ENCODE measurements at places on chromosomes 3 and 15.

DNA sequence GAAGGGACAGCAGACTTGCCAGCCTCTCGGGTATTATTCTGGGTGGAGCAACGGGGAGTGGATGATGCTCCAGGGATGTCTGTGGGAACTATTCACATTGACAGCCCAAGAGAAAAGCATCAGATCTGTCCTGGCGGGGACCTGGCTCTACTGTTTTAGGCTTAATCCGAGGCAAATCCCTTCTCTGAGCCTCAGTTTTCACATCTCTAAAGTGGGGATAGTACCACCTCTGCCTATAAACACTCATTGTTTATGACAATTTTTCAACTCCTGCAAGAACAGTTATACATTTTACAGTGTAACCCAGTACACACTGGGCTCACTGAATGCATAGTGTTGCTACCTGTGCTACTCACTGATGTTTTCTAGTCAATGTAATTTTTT lies 9.3 kb downstream of the PDIA5 start:
- DNase-seq = no peak

DNA sequence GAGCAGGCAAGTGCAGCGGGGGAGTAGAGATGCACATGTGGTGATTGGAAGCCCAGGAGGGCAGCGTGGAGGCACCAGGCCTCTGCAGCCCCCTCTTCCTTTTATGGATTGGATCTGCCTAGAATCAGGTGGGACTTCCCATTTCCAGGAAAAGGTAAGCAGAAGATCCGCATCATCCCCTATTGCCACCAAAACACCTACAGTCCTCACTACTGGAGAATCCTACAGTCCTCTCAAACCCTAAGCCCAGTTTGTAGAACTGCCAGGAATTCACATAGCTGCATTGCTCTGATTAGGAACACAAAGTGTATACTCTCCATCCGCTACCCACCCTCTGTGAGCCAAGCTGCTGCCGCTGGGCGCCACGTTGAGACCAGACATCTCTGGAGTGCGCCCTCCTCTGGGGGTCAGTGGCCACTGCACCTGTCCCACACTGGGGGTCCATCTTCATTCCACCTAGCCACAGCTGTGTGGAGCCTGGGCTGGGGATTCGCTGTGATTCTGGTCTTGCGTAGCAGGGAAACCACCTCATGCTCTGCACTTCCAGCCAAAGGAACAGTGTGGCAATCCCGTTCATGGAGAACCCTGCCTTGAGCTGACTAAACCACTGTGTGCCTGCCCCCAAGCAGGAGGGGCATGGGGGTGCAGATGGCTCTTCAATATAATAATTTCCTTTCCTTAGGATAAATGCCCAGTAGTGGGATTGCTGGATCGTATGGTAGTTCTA lies 88.9 kb upstream of the PTX3 start:
- DNase-seq = no peak

GRCh38 chr3:124826703-124827102 lies 60.5 kb downstream of the ITGB5 start:
- DNase-seq = no peak

GRCh38 chr3:195003006-195003892 lies 267.7 kb downstream of the XXYLT1 start:
- DNase-seq = no peak

GRCh38 chr15:62931650-62932049 lies 110.9 kb upstream of the TPM1 start:
- no peak for DNase-seq

- DNase-seq = no peak
These were observed 14.4 kb upstream of the C3orf80 start for GRCh38 chr3:160210799-160211221.

DNA sequence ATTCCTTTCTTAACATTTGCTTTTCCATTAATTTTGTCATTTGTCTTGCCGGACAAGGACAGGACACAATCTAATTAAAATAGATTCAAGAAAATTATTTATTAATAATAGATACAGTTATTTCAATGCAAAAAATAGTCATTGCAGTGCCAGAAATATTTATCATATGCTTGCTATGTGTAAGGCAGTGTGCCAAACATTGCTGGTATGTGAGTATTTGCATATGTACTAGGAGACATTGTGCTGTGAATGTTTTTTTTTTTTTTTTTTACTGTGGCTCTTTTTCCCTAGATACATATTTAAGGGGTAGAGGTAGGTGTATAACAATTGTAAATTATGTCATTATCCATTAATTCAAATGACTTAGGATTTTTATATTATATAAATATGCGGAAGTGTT lies 23.3 kb downstream of the SPRED1 start:
- DNase-seq = no peak

DNA sequence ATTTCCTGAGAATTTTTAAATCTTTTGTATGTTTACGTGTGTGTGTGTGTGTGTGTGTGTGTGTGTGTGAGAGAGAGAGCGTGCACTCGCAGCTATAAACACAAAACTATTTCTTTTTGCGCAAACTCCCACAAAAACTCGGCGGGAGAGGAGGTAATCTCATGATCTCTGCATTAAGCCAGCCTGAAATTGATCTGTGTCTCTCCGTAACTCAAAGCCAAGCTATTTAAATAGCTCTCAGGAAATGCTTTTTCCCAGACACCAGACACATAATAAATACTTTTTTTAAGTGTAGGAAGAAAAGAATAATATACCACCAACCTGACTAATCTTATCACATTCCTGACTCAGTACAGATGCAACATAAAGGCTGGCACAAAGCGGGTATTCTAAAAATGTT lies 226.8 kb downstream of the MAGI1 start:
- DNase-seq = no peak

GRCh38 chr3:50126287-50127211 lies 28.6 kb upstream of the SEMA3F start:
- DNase-seq = no peak

GRCh38 chr15:91526424-91526823 lies 327.1 kb upstream of the SLCO3A1 start:
- DNase-seq = no peak

DNA sequence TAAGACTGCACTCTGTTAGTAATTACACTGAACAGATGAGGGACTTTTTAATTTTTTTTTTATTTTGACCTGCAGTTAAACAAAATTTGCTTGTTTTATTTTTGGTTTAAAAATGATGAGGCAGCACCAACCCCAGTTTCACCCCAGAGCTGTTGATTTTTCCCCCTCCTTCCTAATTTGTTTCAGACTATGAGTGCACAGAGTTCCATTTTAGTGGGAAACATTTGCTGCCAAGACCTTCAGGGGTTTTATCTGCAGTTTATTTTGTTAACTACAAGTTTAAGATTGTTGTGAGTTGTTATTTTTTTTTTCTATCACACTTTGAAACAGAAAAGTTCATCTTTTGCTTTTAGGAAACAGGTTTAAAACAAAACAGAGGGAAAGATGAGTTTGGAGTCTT lies 455.9 kb upstream of the NR2F2 start:
- no peak for DNase-seq

- DNase-seq = no peak
These were observed 153.4 kb downstream of the PLCL2 start for GRCh38 chr3:17038141-17038540.

DNA sequence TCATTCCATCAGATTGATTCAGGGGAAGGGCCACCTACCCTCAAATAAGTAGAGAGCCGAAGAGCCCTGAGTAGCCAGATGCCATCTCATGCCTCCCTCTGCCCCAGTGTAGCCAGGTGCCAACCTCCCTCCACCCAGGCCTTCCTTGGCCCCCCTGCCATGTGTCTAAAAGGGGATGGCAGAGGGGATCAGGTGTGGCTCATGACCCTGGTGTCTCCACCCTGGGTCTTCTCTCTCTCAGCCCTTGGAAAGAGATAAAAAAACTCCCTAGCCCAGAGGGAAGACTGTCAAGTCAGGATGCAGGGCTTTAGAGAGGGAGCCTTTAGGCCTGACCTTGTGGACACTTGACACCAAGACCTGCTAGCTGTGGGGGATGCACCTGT lies 5.2 kb downstream of the GRM2 start:
- no peak for DNase-seq

DNA sequence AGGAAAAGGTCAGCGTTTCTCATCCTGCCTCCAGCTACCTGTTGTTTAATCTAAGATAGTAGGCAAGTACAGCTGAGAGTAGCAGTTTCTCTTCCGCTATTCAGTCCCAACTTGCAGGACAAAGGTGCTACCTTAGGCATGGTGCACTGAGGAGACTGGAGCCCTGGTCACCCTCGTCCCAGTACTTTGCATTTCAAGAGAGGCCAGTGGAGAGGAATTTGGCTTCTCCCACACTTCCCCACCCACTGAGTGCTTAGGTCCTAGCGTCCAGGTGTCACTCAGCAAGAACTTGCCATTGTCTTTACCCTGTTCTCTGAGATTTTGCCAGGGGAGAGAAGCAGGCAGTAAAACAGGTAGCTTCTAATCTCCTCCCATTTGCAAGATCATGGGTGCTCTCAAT lies 12.5 kb upstream of the RPN1 start:
- no peak for DNase-seq

GRCh38 chr3:53795176-53795575 lies 51.0 kb downstream of the CHDH start:
- no peak for DNase-seq

DNA sequence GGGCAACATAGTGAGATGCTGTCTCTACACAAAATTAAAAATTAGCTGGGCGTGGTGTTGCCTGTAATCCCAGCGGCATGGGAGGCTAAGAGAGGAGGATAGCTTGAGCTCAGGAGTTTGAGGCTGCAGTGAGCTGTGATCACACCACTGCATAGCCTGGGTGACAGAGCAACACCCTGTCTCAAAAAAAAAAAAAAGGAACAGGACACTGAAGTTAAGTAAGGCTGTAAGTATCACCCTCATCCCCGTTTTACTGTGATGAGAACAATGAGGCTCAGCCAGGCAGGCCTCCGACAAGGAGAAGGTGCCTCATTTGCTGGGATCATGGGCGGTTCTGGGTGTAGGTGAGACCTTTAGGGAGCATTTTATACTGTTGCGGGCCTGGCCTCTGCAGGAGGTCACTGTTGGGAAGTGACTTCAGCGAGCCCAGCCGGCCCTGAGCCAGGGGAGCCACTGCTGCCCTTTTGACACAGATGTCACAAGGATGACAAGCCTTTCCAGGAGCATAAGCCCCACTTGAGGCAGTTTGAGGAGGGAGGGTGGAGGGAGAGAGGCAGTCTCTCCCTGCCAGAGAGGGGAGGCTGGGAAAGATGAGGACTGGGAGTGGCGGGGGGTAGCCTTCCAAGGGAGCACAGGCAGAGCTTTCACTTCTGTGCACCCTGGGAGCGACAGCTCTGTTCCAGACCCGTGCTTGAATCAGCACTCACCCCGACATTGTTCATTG lies 30.8 kb downstream of the IRAK2 start:
- no peak for DNase-seq

- no peak for DNase-seq
These were observed 8.5 kb upstream of the ARL14 start for GRCh38 chr3:160668454-160668853.

GRCh38 chr3:10226293-10226692 lies 22.0 kb upstream of the TATDN2 start:
- no peak for DNase-seq

GRCh38 chr3:79497447-79498111 lies 270.2 kb downstream of the ROBO1 start:
- no peak for DNase-seq

GRCh38 chr3:47259114-47259513 lies 23.5 kb downstream of the KIF9 start:
- no peak for DNase-seq

Data from HFF-Myc (cell line).